ENCODE measurements at places on chromosomes 13 and 19. TPM values are rescaled to one million over a fixed set of nuclear protein-coding genes. Genes with fewer than 3 reads are reported as not detected.

FUZ gene
- total RNA-seq, result 11.4 TPM

FGF21 gene
- total RNA-seq, result not detected

RPL21 gene
- 2,340 TPM for total RNA-seq

MBD3L2 gene
- not detected for total RNA-seq

TEX26 gene
- not detected for total RNA-seq

KANK3 gene
- total RNA-seq, result 1.4 TPM

KISS1R gene
- total RNA-seq, result 0.81 TPM

CNFN gene
- not detected for total RNA-seq

GRCh38 chr19:32887572-32888215, 18.1 kb upstream of the SLC7A9 start:
- no peak for DNase-seq

- no peak for DNase-seq
These were observed 152.1 kb downstream of the POSTN start for GRCh38 chr13:37446503-37446902.

- no peak for DNase-seq
These were observed 263.7 kb downstream of the KCTD12 start for GRCh38 chr13:76622315-76623040.

DNA sequence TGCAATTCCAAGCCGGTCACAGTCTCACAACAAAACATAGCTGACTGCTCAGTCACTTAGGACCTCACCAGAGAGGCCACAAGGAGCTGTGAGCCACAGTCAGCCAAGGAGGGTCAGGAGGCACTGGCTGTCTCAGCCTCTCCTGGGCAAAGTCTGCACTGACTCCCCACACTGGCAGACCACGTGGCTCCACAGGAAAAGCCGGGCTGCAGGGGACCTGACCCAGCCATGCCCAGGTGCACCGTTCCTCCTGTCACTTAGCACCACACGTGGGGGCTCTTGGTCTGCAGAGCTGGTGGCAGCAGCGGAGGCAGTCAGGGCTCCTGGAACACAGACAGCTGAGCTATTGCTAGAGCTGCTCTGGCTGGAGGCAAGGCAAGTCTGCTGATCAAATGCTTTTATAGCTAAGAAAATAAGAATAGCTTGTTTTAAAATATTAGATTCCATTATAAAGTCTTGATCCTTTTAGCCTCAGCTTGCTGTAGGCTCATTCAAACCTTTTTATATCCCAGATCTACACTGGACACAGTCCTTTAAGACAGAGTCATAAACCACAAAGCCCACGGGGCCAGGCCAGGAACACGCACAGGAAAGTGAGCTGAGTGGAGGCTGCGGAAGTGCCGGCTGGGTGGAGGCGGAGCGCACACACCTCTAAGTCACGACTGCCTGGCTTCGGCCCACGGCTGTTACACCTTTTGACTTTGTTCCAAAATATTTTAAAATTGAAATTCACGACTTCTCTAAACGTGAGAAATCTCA, 744.1 kb downstream of the UQCRFS1 start:
- peak; percentile 39 for DNase-seq

DNA sequence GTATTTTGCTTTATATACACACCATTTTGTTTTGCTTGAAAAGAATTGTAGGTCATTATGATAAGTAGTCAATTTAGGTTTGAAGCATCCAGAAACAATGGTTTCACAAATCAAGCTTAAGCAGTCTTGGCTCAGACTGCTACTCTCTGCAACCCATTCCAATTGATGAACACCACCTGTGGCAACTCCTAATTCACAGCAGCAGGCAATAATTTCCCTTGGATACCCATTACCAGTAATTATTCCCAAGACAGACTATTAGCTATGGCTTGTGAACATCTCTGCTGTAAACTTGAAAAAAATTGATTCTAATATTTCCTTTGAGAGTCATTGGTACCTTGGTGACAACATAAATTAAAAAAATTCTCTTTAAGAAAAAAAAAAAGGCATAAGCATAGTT, 299.3 kb upstream of the SLITRK6 start:
- DNase-seq, result no peak

DNA sequence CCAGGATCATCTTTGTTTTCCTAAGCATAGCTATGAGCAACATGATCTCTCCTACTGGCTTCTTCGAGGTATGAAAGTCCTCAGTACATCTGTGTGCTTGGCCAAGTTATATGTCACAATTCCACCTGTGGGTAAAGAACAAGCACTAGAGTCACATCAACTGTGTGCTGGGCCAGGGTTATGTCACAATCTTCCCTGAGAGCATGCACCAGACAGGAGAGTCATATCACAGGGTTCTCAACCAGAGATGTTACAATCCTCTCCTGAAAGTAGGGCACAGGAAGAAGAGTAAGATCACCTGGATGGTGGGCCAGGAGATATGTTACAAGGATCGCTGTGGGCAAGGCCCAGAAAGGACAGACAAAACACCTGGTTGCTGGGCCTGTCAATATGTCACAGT, 143.7 kb downstream of the ZNF675 start:
- DNase-seq, result no peak

- no peak for DNase-seq
These were observed 2118.0 kb downstream of the PCDH9 start for GRCh38 chr13:65112123-65112522.

DNA sequence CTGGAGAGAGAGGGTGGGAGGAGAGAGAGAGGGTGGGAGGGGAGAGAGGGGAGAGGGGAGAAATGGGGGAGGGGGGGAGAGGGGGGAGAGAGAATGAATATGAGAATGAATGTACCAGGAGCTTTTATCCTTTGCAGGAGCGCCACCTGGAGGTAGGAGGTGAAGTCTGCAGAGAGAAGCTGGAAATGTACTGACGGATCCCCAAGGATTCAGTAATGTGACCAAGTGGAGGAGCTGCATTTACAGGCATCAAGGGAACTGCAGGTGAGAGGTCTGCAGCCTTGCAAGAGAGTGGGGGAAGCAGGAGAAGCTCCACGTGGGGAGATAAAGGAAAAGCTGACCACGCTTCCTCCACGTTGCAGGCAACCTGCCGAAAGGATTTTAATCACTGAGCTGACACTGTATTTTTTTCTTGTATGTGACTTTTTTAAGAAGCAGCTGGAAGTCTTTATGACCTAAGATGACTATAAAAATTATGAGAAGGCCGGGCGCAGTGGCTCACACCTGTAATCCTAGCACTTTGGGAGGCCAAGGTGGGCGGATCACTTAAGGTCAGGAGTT, 33.7 kb downstream of the VSTM1 start:
- peak; percentile 45 for DNase-seq

- DNase-seq, result no peak
These were observed 23.1 kb downstream of the TCF3 start for GRCh38 chr19:1629256-1629808.

- no peak for DNase-seq
These were observed 103.5 kb downstream of the POU4F1 start for GRCh38 chr13:78499802-78500201.

GRCh38 chr19:1355568-1356507, 27.9 kb upstream of the NDUFS7 start:
- DNase-seq, result no peak

GRCh38 chr19:36449059-36449670, 30.7 kb upstream of the ZFP82 start:
- no peak for DNase-seq

DNA sequence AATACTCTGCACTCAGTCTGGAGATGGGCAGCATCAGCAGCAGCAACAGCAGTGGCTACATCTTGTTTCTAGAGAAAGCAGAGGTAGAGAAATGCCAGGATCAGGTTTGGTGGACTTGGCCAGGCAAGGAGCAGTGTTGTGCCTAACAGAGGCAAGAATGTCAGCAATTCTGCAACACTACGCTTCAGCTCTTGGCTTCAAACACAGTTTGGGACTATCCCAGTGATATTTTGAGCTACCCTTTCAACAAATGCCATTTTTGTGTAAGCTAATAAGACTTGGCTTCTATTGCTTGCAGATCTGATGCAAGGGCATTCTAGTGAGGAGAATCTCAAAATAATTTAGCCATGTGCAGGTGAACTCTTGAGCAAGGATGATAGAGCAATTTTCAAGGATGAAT, 271.3 kb downstream of the PCDH20 start:
- DNase-seq, result no peak

DNA sequence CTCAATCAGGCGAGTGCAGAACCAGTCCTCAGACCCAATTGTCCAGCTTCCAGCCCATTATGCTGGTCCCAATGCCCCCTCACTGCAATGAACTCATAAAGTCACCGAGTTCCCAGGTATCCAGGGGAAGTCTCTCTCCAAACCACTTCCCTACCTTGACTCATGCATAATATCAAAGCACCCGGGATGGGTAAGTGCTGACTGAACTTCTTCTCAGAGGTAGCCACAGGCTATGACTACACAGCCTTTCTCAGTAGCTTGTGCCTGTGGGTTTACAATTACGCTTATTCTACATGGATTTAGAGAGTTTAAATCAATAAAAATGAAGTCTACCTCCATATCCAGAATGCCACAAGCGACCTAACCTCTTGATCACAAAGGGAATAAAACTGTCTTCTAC, 1.7 kb upstream of the C13orf42 start:
- no peak for DNase-seq

DNA sequence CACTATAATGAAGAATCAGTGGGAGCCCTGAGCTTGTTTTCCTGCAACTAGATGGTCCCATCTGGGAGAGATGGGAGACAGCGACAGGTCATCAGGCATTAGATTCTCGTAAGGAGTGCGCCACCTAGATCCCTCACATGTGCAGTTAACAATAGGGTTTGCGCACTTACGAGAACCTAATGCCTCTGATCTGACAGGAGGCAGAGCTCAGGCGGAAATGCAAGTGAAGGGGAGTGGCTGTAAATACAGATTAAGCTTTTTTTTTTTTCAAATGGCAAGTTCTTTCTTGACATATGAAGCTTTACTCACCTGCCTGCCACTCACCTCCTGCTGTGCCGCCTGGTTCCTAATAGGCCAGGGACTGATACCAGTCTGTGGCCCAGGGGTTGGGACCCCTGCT, 14.4 kb downstream of the CDC16 start:
- DNase-seq, result no peak

DNA sequence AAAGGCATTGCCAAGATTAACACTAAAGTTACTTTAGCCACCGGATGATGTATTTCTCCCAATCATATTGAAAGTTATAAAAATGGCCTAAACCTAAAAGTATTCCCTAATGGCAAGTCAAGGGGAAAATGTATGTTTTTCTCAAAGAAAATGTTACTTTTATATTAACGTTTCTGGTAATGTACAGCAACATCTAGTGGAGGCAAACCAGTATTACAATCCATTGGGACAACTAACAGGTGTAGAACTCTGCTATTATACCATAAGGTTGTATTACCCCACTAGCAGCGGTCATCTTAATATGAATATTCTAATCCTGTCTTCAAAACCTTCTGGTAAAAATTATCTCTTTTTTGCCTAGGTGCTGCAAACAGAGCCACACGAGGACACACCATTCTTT, 69.2 kb downstream of the ZNF100 start:
- DNase-seq, result no peak

DNA sequence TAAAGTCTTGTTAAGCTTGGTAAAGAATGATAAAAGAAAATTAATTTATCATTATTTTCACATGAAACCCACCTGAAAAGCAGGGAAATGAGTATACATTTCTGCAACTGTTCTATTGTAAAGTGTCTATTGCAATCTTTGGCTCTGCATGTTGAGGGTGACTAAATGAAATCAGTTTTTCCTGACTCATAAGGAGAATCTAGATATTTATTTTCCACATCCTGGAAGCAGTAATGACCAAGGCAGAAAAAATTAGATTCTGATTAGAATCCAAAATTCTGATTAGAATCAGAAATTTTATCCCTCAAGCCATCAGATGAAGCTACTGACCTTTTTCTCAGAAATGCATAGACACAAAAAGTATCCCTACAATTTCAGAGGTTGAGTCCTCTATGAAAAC, 178.4 kb downstream of the MYO16 start:
- no peak for DNase-seq

GRCh38 chr13:113981194-113981605, 7.3 kb upstream of the C13orf46 start:
- no peak for DNase-seq

DNA sequence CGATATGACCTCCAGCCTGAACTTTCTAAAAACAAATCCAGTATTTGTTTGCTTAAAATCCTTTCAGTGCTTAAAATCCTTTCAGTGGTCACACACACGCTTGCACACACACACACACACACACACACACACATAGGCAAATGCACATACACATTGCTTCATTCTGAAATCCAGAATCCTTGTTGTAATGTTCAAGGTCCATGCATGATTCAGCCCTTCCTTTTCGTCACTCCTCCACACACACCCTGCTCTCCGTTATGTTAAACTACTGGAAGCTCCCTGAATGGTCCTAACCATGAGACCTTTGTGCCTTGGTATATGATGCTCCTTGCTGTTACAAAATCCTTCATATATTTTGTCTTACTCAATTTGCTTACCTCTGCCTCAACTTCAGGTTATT, 44.9 kb downstream of the SERTM1 start:
- DNase-seq, result no peak

DNA sequence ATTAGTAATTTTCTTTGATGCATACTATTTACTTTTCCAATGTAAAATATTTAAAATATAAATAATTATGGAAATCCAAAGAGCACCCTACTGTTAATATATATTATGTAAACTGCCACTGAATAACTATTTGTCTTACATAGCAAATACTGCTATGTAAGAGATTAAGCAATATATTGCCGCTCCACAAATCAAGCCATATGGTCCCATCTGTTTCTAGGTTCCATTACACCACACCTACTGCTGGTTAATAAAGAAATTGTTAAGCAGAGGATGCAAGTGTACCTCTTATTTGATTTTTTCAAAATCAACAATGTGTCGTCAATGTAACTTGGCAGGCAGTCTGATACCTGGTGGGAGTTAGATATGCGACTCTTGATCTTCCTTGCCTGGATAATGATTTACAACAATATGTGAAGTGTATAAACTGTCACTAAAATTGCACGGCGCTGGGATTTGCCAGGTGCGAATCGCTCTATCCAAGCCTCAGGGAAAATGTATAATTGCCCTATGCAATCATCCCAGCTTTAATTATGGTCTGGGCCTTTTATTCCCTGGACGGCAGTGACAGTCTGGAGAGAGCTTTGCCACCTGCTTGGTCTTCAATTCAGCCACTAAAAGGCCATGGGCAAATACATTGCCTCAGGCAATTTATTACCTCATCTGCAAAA, 16.0 kb downstream of the SMAD9 start:
- DNase-seq, result no peak

DNA sequence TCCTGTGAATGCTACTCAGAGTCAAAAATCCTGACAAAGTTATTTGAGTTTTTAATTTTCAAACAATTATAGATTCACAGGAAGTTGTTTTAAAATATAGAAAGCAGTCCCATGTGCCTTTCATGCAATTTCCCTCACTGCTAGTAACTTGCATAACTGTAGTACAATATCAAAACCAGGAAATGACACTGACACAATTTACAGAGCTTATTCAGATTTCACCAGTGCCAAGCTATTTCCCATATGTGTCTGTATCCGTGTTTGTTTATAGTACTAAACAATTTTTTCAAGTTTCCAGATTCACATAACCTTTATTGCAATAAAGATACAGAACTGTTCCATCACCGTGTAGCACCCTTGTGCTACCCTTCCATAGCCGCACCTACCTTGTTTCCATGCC, 934.6 kb downstream of the PCDH17 start:
- no peak for DNase-seq

Data from CD8-positive, alpha-beta T cell (primary cell).